Activated T-cell treated with anti-CD3 and anti-CD28 coated beads, Interleukin-2, amount 50 U/mL, for 48 hours (primary cell): ENCODE measurements at places on chromosomes 12 and 14.

DNA sequence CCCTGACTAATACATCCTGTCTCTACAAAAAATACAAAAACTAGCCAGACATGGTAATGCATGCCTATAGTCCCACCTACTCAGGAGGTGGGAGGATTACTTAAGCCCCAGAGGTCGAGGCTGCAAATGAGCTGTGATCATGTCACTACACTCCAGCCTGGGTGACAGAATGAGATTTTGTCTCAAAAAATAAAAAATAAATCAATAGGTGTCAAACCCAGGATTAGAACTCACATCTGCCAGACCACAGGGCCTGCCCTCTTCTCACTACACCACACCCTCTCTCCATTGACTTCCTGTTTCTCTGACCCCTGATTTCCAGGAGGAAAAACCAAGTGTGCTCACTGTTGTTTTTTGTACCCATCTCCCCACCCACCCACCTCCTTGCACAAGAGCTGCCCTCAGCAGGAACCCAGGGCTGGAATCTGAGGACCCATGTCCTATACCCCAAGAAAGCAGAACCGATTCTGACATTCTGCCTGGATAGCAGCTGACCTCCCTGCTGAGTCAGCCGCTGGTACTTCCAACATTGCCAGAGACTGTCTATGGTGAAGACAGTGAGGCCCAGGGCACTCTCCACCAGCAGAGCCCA is 6.2 kb downstream of the CMKLR1 start:
- DNase-seq: no peak

- DNase-seq: no peak
These were observed at the start of gene LYZ for GRCh38 chr12:69348162-69348938. LYZ (plus strand) TSS chr12:69348381; CDS start chr12:69348409, 28 bp downstream.

- no peak for DNase-seq
These were observed 139.7 kb downstream of the KCNH5 start for GRCh38 chr14:62905566-62905965.

DNA sequence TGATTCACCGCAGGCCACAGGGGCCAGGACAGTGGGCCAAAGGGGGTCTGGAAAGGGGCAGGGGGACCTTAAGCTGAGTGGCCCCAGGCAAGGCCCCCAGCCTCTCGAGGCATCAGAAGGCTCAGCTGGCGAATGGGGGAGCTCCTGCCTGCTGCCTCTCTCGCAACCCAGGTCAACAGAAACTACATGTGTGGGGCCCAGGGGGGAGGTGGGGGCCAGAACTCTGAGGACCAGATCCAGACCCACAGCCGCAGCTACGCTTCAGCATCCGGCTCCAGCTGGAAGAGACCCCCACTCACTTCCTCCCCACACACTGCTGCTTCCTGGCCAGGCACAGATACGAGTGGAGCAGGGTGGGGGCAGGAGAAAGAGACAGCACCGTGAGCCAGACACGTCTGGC is 46.5 kb downstream of the NCOR2 start:
- no peak for DNase-seq

DNA sequence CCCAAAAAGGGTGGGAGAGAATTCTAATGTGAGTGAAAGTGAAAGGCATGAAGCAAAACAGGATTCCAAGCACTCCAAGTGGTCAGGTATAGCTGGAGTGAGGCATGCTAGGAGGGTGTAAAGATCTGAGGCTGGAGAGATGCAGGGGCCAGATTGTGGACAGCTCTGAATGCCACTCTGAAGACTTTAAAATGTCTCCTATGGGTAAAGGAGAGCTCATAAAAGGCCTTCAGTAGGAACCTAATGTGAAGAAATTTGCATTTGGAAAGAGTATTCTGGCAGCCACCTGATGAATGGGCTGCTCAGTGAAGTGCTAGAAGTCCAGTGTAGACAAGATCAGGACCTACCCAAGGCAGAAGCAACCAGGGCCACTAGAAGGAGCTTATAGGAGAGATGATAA is 68.9 kb downstream of the DNAI7 start:
- DNase-seq: no peak

GRCh38 chr14:93121030-93121834 is 5.5 kb upstream of the ITPK1 start:
- DNase-seq: no peak

- no peak for DNase-seq
These were observed 73.9 kb downstream of the RPS6KA5 start for GRCh38 chr14:90986510-90986909.

GRCh38 chr12:1828856-1829255 is 8.5 kb downstream of the LRTM2 start:
- no peak for DNase-seq
